Stimulated activated CD8-positive, alpha-beta memory T cell treated with anti-CD3 and anti-CD28 coated beads, Interleukin-12 subunit alpha, Interleukin-12 subunit beta, amount 100 ng/mL, for 1 hour (primary cell): ENCODE measurements at places on chromosomes 1 and 21.

DNA sequence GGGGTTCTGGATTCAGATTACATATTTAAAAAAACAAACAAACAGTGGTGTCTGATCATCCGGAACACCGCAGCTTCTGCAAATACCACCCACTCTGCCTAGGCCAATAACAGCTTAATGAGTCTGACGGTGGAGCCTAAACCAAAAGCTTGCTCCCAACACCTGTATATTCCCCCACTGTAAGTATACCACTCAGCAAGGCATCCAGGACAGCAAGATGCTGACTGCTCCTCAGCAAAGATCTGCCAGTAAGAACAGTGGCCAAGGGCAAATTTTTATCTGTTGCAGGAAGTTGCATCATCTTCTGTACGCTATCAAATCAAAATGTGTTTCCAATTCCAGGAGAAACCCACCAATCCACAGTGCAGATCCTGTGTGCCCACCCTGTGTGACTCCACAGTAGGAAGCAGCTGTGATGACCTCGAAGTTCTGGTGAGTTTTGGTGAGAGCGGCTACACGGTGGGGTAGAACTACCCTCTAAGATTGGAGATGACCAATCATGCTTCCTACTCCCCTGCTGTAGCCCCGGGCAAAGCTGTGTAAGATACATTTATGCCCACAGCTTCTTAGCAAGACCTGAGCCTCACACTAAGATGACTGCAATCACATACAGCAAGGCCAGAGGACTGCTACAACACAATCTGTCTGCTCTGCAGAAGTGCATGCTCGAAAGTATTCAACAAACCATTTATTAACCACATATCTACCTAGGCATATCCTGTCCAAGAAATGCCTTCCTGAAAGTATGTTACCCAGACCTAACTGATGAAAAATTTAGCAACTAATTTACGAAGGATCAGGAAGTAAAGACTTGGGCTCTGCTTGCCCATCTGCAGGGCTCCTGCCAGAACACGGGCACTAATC is 30.5 kb downstream of the SIPA1L2 start:
- DNase-seq: no peak

DNA sequence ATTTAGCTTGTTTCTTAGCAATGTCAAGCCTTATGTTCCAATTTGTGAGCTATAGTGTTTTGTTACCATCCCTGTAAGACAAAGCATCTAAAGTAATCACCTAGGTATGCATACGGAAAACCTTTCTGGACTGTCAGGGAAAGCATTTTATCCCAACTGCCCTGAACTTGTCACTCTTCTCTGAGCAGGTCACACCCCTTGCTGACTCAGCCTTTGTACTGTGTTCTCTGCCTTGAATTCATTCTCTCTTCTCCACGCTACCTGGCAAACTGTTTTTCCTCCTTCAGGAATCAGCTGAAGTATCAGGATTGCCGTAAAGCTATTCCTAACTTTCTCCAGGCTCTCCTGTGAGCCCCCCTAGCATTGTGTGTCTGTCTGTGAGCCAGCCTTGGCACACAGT is 54.2 kb downstream of the PBX1 start:
- no peak for DNase-seq

DNA sequence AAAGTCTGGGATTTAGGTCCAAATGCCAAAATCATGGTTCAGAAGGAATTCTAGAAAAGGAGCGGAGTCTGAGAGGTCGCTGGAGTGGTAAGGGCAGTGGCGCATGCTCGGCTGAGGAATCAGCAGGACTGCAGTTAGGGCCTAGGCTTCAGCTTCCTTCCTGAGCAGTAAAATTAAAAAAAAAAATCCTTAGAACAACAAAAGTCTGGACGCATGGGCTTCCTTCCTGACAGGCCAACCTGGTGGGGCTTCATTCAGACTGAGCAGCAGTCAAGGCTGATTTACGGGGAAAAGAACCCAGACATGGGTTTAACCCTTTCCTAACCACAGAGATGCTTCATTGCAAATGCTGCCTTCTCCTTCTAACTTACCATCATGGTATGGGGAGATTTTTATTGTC is 17.1 kb downstream of the RNF220 start:
- no peak for DNase-seq

GRCh38 chr1:94418664-94419655 is 771 bp downstream of the ABCD3 start:
- DNase-seq: no peak

DNA sequence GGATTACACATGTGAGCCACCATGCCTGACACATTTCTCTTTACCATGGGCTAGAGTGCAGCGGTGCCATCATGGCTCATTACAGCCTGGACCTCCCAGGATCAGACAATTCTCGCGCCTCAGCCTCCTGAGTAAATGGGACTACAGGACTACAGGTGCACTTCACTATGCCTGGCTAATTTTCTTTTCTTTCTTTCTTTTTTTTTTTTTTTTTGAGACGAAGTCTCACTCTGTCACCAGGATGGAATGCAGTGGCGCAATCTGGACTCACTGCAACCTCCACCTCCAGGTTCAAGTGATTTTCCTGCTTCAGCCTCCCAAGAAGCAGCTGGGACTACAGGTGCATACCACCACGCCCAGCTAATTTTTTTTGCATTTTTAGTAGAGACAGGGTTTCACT is 14.8 kb upstream of the KIF1B start:
- DNase-seq: no peak

DNA sequence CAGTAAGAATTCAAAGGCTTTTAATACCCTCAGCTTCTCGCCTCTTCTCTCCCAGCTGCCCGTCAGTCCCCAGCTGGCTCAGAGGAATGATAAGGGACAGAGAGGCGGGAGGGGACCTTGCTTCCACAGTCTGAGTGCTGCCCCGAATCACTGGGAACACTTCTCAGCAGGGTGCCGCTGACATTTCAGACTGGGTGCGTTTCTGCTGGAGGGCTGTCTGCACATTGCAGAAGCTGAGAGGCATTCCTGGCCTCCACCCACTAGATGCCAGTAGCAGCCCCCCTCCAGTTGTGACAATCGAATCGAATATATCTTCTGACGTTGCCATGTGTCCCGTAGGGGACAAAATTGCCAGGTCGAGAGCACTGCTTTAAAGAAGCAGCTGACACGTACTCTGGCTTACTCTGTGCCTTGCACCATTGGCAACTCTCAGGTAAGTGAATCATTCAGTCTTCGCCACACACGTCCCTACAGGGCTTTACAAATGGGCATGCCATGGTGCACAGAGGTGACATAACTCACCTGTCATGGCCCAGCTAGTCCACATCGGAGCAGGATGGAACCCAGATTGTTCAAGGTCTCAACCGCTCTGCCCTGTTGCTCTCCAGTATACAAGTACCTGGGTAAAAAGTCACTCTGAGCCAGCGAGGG is 23.9 kb downstream of the CTNNBIP1 start:
- DNase-seq: no peak
